ENCODE measurements at places on chromosomes 1 and 21.

GRCh38 chr1:57736940-57737339 is 313.1 kb upstream of the DAB1 start:
- no peak for DNase-seq

DNA sequence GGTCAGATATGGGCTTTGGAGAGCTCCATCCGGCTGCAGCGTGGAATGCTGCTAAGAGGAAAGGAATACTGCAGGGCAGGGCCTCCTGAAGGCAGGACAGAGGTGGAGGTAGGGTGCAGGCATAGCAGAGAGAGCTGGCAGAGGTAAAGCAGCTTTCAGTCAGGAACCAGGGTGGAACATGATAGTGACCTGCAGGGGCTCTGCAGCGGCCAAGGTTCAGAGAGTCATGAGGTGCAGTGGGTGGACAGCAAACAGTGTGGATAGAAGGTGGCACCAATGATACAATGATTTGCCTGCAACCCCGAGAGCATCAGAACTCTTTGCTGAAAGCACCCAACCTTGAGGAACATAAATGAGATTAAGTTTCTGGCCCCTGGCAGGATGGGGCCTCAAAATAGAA is 119.3 kb downstream of the BEND5 start:
- no peak for DNase-seq

GRCh38 chr1:18599086-18599485 is 31.6 kb upstream of the PAX7 start:
- DNase-seq: no peak

DNA sequence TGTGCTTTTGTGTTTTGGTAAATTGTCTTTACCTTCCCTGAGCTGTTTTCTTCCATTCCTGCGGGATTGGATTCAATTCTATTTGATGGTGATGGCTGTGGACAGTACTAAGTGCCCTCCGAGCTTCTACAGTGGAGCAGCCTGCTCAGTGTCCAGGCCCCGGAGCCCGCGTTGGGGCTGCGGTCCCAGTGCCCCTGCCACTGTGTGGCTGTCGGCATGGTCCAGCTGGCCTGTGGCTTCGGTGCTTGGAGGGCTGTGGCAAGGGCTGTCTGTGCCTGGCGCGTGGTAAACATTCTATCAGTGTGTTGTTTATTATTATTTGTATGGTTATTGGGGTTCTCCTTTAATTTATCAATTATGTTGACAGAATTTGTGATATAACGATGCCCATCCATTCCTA is 109.1 kb upstream of the COL6A1 start:
- DNase-seq: no peak

- no peak for DNase-seq
Measured at GRCh38 chr1:224850446-224850845, 79.0 kb upstream of the DNAH14 start.

DNA sequence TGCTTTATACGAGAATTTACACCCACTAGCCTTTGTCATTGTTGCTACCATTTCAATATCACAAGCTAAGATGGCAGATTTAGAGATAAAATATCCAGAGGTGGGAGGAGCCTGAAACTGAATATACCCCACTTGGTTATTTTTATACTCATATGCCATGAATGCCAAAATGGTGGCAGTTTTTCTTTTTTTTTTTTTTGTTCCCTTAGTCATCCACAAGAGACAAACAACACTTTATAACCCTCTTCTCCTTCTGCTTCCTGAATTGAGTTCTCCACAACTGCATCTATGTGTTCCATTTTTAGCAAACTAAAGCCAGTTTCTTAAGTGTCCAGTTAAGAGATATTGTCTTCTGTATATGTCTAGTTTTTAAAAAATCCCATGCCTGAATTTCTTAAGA is 558.4 kb downstream of the LMO4 start:
- no peak for DNase-seq

DNA sequence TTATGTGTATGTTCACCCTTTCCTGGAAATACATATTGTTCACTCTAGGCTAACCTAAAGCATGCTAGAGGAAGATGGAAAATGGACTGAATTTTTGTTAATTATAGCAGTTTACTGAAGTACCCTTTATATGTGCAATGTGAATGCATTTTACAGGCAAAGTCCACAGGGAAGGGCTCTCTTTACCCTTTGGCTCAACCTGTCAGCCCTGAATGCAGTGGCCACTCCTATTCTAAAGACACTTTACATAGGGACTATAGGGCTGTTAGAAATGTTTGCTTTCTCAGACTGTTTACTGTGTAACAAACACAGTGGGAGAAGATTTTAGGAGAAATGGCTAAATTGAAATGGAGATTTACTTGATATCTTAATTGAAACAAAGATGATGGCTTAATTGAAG is 78.5 kb downstream of the BRINP2 start:
- no peak for DNase-seq

- DNase-seq: no peak
Measured at GRCh38 chr1:58620926-58621325, 43.9 kb upstream of the TACSTD2 start.

GRCh38 chr1:224554620-224555259 is 61.4 kb upstream of the CNIH3 start:
- DNase-seq: no peak

- no peak for DNase-seq
Measured at GRCh38 chr1:30955448-30956015, 47.0 kb upstream of the SDC3 start.

DNA sequence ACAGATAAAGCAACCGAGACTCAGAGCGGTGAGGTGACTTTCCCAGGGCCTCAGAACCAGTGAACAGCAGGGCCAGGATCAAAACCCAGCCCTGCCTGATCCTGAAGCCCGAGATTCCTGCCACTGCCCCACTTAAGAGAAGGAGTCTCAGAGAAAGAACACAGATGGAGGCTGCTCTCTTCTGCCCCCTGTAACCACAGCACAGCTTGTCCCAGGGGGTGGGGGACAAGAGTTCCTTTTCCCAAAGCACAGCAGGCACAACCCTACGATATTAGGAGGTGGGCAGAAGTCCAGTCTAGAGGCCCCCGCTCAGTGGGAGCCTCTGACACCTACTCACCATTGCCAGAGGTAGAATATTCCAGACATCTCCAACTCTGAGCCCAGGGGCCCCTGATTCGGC is 24.0 kb upstream of the VWA5B1 start:
- DNase-seq: no peak

- no peak for DNase-seq
Measured at GRCh38 chr1:213688655-213689054, 299.1 kb upstream of the PROX1 start.

GRCh38 chr21:17781524-17781923 is 37.6 kb downstream of the C21orf91 start:
- no peak for DNase-seq

- no peak for DNase-seq
Measured at GRCh38 chr1:229272164-229273158, 1.6 kb downstream of the RAB4A start.

DNA sequence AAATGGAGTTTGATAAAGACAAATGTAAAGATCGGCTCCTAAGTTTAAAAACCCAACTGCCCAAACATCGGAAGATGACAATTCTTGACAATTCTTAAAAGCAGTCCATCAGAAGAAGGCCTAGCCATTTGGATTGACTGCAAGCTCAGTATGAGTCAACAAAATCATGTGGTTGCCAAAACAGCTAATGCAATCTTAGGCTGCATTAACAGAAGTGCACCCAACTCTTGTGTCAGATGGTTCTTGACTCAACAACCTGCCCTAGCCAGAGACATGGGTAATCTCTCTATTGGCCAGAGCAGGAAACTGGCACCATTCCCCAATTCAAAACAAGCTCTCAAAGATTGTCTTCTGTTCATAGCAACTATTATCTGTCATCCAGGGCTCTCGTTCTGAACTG is 9.9 kb upstream of the NCF2 start:
- DNase-seq: no peak

- no peak for DNase-seq
Measured at GRCh38 chr1:197683895-197684553, 91.3 kb downstream of the DENND1B start.

DNA sequence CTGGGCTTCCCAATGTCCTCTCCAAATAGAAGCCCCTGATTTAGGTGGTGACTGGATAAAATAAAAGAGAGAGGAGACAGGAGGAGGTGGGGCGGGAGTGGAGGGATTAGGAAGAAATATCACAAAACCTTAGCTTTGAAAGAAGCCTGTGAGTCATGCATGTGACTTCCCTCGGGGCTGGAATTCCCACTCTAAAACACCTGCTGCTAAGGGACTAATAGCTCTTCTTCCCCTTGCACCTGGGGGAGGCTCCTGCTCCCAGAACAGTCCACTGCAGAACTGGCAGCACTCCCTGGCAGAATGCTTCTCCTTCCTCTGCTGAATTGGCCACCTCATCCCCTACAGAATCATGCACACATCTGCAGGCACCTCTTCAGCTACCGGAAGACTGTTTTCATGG is 207.2 kb downstream of the ATG4C start:
- DNase-seq: no peak

DNA sequence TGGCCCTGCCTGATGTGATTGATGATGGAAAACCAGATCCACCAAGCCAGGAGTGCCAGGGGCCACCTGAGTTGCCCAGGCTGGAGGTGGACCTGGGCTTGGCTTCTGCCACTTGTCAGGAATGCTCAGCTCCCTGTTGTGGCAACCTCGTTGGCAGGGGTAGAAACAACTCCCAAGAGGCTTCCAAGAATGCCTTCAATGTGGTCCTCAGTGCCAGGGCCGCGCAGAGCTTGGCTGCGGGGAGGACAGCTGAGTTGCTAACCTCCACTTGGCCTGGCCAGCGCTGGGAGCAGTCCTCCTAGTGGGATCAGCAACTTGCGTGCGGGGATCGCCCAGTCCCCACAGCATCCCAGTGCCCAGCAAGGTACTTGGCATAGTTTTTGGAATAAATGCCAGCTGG is 9.0 kb downstream of the MYOM3 start:
- DNase-seq: no peak

GRCh38 chr1:183567584-183567983 is 22.7 kb downstream of the NCF2 start:
- DNase-seq: no peak

GRCh38 chr21:29271927-29272333 is 26.8 kb upstream of the BACH1 start:
- no peak for DNase-seq

DNA sequence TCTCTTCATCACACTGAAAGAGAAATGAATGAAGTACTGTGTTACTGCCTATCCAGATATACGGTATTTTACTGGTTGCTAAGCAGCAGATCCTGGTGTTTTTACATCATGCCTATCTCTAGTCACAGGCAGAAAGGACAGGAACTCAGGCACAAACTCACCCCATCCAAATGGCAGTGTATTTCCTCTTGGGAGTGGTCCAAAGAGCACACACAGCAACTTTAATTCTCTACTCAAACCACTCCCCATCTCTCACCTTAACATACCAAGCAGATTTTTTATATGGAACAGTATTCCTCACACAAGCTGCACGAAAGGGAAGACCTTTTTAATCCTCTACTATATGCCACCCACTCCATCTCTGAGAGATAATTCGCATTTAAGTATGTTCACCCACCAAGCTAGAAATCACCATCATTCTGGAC is 27.3 kb downstream of the EIF4G3 start:
- DNase-seq: no peak

- peak; percentile 7 for DNase-seq
Measured at GRCh38 chr1:107897438-107898345, 67.3 kb downstream of the VAV3 start.

DNA sequence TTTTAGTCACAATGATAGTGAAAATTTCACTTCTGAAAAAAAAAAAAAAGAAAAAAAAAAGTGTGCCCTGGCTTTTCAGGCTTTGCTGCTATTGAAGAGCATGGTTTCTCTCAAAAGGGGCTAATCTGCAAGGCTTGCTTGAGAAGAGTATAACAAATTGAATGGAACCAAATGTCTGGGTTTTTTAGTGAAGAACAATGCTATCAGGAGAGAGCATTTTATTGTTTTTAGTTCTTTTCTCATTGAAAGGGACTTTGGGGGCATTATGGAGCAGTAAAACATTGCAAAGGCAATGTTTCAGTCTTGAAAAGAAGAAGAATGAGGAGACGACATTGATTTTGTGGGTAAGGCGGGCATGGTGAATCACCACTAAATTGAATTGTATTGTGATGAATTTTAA is 28.2 kb downstream of the VCAM1 start:
- DNase-seq: no peak

- DNase-seq: no peak
Measured at GRCh38 chr1:174174461-174175329, 15.4 kb downstream of the RABGAP1L start.

GRCh38 chr1:223322868-223323267 is 41.1 kb downstream of the SUSD4 start:
- DNase-seq: no peak

GRCh38 chr1:181073638-181074037 is 14.9 kb upstream of the IER5 start:
- DNase-seq: no peak

DNA sequence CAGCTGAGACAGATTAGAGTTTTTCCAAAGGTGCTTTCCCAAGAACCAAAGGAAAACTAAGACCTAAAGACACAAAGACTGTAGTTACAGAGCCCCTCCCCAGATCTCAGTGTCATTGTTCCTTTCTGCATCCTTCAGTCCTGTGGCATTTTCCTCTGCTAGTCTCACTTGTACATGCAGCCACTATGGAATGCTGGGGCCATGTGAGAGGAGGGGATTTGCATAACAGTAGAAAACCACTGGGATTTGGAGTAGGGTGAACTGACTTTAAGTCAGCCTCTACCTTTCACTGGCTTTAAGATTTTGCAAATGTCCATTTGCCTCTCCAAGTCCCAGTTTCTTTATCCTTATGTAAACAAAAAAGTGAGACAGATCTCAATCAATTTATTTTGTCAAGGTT is 119.4 kb upstream of the F3 start:
- no peak for DNase-seq

GRCh38 chr1:39922251-39922688 is 20.6 kb upstream of the MYCL start:
- DNase-seq: no peak

GRCh38 chr1:220182111-220182510 is 88.2 kb downstream of the IARS2 start:
- no peak for DNase-seq

GRCh38 chr1:204672482-204673121 is 12.9 kb downstream of the LRRN2 start:
- DNase-seq: no peak

- DNase-seq: no peak
Measured at GRCh38 chr21:34221331-34222030, 142.3 kb upstream of the KCNE2 start.

GRCh38 chr1:43995984-43996732 is 4.8 kb downstream of the CCDC24 start:
- DNase-seq: no peak

DNA sequence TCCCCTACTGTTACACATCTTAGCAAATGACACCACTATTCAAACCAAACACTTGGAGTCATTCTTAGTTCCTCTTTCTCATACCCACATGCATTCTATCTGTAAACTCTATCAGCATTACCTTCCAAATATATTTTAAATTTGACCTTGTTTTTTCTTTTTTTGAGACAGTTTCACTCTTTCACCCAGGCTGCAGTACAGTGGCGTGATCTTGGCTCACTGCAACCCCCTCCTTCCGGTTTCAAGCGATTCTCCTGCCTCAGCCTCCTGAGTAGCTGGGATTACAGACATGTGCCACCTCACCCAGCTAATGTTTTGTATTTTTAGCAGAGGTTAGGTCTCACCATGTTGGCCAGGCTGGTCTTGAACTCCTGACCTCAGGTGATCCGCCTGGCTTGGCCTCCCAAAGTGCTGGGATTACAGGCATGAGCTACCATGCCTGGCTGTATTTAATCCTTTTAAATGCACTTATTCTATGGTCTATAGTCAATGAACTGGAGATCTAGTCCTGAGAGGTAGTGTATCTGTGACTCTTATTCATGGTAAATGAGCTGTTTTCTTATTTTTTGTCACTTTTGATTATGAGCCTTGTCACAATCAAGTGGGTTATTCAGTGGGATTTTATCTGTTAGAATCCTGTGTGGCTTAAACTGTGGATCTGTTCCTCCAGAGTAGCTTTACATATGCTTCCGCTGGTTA is 73.1 kb downstream of the GATAD2B start:
- no peak for DNase-seq
